ENCODE measurements at places on chromosomes 16 and 17.

GRCh38 chr16:56357241-56357764 is 68.0 kb downstream of the AMFR start:
- DNase-seq = no peak

- no peak for DNase-seq
Observed at GRCh38 chr16:82157836-82158235, 12.2 kb downstream of the MPHOSPH6 start.

DNA sequence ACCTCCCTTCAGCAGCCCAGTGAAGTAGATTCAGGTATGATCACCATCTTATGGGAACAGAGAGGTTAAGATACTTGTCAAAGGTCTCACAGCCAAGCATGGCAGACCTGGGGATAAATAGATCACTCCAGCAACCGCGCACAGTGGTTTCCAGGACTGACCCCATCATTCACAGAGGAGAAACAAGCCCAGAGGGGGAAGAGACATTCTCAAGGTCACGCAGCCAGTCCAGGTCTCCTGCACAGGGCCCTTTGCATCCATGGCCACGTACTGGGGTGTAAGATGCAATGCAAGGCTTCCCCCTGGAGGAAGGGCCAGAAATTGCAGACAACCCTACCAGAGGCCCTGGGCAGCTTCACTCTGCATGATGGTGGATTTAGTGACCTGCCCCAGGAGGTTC is 19.9 kb downstream of the TLE7 start:
- peak; percentile 44 for DNase-seq

DNA sequence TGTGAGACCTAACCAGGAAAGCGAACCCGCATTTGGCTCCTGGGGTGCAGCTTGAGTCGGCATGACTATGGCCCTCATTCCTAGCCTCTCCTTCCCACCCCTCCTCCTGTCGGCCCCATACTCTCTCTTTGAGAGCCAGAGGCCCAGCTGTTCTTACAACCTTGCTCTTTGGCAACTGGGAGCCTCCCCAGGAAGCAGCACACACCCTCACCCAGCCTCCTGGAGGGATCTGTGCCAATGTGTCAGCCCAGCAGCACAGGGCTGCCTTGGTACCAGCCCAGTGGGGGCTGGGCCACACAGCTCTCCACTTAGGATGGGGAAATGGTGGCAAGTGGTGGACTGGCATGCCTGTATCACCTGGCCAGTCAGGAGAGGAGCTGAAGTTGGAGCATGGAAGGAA is 70.3 kb upstream of the LGALS9 start:
- DNase-seq = no peak

DNA sequence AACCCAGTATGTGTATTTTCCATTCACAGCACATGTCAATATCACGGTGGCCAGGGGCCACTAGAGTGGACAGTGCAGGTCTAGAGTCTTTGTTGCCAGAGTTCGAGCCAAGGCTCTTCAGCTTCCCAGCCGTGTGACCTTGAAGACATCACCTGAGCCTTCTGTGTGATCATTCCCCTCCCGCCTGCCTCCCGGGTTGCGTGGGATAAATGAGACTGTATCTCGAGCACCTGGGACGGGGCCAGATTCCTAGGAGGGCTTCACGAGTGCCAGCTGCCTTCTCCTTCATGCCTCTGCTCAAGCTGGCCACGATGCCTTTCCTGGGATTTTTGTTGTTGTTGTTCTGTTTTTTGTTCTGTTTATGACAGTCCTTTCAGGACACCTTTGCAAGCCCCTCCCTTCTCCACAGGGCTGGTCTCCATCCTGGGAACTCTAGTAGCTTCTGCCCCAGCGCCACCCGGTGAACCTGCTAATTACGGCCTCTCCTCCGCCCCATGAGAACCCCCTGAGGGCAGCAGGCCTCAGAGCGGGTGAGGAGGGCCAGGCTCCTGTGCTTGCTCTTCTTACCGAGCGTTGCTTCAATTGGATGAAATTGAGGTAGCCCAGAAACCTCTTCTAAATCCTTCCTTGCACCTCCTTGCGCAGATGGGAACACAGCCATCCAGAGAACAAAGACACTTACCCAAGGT is 3.9 kb downstream of the SPNS2 start:
- no peak for DNase-seq

- no peak for DNase-seq
Observed at GRCh38 chr17:78305801-78306200, 54.1 kb downstream of the SOCS3 start.

GRCh38 chr17:36934144-36934691 is 3.1 kb upstream of the LHX1 start:
- no peak for DNase-seq

GRCh38 chr17:31095236-31096105 is 694 bp downstream of the NF1 start:
- DNase-seq = peak; percentile 67

- DNase-seq = no peak
Observed at GRCh38 chr17:46770439-46770817, 48.1 kb downstream of the WNT3 start.

- no peak for DNase-seq
Observed at GRCh38 chr16:64426131-64426666, 695.7 kb downstream of the CDH11 start.

- DNase-seq = no peak
Observed at GRCh38 chr17:16534236-16534635, 34.8 kb downstream of the ZNF287 start.

GRCh38 chr17:1229349-1229899 is 40.8 kb upstream of the BHLHA9 start:
- DNase-seq = peak; percentile 12

DNA sequence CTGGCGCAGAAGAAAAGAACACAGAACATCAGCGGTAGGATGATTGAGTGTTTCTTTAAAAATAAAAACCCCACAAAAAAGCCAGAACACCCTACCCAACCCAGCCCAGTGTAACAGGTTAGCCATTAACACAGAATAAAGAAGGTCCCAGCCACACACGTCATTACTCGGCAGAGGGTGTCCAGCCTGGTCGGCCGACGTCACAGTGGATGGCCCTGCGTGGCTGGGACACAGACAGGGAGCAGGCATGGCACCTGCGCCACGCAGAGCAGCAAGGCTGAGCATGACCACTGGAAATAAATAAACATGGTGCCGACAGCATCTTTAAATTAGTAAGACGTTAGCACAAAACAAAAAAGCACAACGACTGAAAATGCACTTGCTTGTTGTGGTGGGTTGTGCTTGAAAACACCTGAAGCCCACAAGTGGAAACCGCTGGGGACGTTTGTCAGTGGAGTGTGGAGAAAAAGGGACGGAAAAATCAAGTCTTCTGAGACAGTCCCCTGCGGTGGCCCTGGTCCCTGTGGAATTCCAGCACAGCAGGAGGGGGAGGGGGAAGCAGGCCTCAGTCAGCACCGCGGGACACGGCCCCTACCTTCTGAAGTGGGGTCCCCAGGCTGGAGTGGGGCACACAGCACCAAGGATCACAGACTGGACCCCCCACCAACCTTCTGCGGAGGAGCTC is 39.2 kb downstream of the SLC7A5 start:
- no peak for DNase-seq

DNA sequence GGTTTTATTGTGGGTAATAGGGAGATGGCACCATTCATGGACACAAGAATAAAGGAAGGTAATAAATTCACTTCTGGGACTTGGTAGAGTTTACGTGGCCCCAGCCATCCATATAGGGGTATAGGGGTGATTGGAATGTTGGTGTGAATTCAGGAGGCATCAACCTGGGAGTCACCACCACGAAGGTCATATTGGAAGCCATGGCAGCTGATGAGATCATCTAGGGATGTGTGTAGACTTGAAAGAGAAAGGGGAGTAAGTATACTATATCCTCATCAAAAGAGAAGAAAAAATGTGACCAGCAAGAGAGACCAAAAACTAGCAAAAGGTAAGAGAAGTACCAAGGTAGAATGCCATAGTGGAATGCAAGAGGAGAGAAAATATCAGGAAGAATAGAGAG is 26.6 kb upstream of the GINS3 start:
- no peak for DNase-seq

- no peak for DNase-seq
Observed at GRCh38 chr16:22078656-22079055, 13.7 kb upstream of the VWA3A start.

- DNase-seq = no peak
Observed at GRCh38 chr16:11235703-11235991, 20.4 kb downstream of the SOCS1 start.

- no peak for DNase-seq
Observed at GRCh38 chr17:36837195-36837938, 99.9 kb upstream of the LHX1 start.

- no peak for DNase-seq
Observed at GRCh38 chr16:69193855-69194254, 6.9 kb downstream of the SNTB2 start.

- no peak for DNase-seq
Observed at GRCh38 chr17:34553907-34554306, 25.5 kb upstream of the TMEM132E start.

GRCh38 chr16:49576173-49576494 is 202.5 kb downstream of the C16orf78 start:
- no peak for DNase-seq

DNA sequence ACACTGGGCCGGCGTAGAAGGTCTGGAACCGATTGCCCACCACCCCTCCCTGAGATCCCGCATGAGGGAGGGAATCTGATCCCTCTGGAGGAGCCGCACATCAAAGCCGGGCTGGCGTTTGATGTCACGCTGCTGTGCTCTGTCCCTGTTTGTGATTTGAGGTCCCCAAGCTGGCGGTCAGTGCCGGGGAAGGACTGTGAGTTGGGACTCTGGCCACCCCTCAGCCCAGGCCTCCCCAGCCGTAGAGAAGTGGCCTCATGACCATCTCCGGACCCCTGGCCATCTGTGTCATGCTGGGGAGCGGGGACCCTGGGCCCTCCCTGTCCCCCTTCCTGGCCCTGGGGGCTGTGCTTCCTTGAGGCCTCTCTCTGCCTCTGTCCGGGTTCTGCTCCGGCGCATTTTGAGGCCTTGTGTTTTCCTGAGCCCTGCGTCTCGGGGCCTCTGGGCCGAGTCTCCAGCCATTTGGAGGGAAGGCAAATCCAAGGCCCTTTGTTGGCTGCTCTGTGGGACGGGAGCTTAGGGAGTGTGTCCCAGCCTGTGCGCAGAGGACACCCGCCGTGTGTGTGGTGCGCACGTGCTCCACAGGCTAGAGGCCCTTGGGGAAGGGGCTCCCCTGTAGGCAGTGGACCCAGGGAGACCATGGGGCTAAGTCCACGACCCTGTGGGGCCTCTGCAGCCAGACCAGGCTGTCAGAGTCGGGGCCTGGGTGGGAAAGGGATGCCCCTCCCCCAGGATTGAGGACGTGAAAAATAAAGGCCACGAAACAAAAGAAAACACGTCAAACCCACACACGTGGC is 15.1 kb downstream of the ASPSCR1 start:
- no peak for DNase-seq

DNA sequence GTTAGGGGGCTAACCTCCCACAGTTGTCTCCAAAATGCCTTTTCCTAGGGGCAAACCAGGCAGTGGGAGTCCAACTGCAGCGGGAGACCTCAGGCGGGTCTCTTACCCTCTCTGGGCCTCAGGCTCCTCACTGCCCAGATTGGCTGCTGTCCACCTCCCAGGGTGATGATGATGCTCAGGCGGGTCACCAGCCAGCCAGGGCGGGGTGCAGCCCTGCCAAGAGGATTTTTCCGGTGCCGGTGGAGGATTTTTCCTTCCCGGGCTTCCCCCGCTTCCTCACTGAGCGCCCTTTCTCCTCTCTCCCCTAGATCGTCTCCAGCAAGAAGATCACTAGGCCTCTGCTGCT is 22.8 kb downstream of the CPNE2 start:
- DNase-seq = no peak

DNA sequence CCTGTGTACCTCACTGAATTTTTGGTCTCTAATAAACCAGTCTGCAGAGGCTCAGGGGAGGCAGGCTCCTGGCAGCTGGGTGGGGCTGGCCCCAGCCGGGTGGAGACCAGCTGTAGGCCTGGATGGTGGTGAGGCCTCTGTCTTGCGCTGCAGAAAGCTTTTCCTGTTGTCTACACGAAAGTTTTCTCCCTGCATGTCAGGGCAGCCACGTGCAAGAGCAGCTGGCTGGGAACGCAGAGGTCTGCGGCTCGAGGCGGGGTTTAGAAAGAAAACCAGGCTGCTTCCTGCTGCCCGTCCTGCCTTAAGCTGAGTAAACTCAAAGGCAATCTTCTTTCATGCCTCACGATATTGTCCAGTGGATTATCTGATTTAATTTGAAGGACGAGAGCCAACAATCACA is 2.4 kb downstream of the SERPINF1 start:
- DNase-seq = no peak

Data from endothelial cell (in vitro differentiated cells).